Activated T-cell treated with anti-CD3 and anti-CD28 coated beads, Interleukin-2, amount 50 U/mL, for 4 hours (primary cell): ENCODE measurements at places on chromosomes 16 and 17. TPM values are rescaled to one million over a fixed set of nuclear protein-coding genes. Genes with fewer than 3 reads are reported as not detected.

The NPIPA7 gene
- 2.6 TPM for total RNA-seq

The RCVRN gene
- not detected for total RNA-seq

The SLC35G6 gene
- total RNA-seq = not detected

GRCh38 chr16:677316-678190, 2.1 kb downstream of the RHBDL1 start:
- DNase-seq = no peak

GRCh38 chr16:79419148-79419547, 181.4 kb downstream of the MAF start:
- no peak for DNase-seq

DNA sequence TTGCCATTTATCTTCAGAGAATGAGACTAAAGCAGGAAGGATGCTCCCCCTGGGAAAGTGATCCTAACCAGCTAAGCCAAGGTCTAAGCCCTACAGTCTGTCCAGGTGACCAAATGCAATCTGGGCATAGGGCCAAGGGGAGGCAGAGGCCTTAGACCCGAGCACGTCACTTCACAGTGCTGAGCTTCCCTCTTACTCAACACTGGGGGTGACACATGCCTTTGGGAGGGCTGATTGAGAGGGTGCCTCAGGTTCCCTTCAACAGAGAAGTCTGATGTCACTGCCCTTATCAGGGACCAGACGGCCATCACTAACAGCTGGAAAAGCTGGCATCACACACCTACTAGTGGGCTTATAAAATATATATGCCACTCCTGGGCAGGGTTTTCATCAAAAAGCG, 4.0 kb downstream of the CIAO2B start:
- DNase-seq = no peak

- DNase-seq = peak; percentile 30
Observed at GRCh38 chr16:67528222-67528869, at the start of gene RIPOR1. Gene RIPOR1 (plus strand): TSS chr16:67528829. CDS start chr16:67538447, 9,618 bp downstream.

DNA sequence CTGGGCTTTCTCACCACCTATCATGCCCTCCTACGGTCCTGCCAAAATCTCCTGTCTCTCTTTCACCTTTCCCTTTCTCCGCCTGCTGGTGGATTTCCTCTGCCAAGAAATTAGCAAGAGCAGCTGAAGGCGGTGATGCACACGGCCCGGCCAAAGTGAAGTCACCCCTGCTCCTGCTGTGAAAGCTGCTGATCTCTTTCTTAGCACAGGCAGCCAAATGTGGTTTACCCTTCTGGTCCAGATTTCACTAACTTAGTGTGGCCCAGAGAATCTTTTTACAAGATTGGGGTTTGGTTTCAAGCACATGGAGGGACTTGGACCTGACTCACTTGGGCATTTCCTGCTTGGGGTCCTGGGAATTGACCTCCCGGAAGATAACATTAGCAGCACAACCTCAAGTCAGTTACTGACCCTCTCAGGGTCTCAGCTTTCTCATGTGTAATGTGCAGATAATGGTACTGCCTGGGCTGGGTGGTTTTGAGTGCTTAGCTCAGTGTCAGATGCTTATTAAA, 155.7 kb downstream of the SOCS1 start:
- no peak for DNase-seq

- no peak for DNase-seq
Observed at GRCh38 chr17:45251931-45252330, 10.0 kb downstream of the SPATA32 start.

DNA sequence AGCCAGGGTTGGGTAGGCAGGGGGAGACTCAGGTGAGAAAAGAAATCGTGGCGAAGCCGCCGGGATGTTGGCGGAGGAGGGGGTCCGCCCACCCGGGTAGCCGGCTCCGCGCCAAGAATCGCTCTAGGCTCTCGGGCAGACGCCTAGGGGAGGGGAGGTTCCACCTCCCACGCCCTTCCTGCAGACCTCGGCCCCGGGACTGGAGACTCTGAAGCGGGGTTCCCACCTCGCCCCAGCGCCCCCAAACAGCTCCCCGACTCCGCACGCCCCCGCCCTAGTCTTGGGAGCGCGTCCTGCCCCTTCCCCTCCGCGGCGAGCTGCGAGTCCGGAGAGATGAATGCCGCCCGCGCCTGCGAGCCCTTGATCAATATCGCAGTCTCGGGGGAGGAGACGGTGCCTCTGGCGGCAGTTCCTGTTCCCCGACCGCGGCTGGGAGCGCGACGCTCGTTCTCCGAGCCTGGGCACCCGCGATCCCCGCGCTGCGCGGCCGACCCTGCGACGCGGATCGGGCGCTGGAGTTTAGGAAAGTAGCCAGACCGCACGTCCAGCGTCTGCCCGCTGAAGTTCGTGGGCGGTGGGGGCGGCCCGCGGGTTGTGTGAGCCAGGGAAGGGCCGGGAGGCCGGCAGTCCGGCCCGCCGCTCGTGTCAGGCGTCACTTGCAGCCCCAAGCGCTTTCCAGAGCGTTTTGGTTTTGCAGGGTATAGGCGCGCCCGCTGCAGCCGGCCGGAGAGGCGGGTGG, 790 bp downstream of the CRHR1 start:
- DNase-seq = peak; percentile 30

DNA sequence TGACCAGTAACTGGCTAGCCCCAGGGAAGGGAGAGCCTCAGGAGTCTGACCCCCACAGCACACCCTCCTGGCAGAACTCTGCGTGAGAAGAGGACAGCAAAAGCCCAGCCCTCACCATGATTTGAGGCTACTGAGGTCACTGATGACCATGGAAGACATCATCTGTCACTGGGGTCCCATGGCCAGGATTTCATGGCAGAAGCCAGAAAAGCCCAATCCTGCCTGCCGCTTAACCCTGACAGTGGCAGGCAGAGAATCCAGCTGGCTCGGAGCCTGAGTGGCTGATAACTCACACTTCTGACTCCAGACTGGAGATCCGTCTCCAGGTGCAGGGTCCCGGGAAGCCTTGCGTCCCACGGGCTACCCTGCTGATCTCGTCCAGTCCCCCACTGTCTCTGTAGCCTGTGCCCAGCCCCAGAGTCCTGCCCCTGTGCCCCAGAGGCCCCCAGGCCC, 17.5 kb downstream of the GRIN2C start:
- DNase-seq = no peak

GRCh38 chr17:63985387-63986140, 12.6 kb upstream of the PRR29 start:
- no peak for DNase-seq

DNA sequence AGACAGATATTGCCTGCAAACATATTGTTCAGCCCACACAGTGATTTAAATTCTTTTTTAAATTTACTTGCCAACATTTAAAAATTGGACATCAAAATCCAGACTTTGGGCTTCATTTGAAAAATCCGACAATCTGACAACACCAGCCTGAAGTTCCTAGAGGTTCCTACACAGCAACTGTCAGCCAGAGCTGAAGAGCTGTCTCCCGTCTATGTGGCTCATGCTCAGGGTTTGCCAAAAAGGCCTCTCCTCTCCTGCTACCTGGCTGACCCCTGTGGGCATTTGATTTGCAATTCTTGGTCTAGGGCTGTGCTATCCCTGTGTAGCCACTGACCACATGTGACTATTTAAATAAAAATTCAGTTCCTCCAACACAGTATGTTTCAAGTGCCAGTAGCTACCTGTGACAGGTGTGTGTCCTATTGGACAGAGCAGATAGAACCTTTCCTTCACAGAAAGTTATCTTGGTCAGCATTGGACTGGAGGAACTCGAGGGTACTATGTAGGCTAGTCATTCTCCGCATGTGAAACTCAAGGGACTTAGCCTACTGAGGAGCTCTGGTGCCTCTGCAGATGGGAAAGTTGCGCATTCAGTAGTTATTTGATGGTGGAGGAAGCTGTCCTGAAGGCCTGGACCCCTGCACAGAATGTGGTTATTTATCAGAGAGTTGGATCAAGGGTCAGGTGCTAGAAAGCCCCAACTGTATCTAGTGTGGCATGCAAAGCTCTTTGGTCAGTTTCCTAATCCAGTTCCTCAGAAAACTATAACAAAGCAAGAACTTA, 2.7 kb downstream of the LYRM1 start:
- no peak for DNase-seq

DNA sequence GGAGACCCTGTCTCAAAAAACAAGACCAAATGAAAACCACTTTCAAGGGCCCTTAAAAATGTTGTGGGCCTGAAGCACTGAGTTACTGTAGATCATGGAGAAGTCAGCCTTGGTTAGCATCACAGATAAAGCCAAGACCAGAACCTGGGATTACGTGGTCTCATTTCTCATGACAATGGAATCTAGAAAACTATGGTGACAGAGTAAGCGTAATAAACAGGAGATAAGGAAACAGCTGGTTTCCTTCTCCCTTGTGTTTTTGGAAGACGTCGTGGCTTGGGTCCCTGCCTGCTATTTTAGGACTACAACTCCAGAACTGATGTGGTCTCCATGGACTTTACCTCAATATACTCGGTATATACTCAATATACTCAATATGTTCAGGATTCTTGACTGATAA, 180.7 kb upstream of the ZFHX3 start:
- no peak for DNase-seq

DNA sequence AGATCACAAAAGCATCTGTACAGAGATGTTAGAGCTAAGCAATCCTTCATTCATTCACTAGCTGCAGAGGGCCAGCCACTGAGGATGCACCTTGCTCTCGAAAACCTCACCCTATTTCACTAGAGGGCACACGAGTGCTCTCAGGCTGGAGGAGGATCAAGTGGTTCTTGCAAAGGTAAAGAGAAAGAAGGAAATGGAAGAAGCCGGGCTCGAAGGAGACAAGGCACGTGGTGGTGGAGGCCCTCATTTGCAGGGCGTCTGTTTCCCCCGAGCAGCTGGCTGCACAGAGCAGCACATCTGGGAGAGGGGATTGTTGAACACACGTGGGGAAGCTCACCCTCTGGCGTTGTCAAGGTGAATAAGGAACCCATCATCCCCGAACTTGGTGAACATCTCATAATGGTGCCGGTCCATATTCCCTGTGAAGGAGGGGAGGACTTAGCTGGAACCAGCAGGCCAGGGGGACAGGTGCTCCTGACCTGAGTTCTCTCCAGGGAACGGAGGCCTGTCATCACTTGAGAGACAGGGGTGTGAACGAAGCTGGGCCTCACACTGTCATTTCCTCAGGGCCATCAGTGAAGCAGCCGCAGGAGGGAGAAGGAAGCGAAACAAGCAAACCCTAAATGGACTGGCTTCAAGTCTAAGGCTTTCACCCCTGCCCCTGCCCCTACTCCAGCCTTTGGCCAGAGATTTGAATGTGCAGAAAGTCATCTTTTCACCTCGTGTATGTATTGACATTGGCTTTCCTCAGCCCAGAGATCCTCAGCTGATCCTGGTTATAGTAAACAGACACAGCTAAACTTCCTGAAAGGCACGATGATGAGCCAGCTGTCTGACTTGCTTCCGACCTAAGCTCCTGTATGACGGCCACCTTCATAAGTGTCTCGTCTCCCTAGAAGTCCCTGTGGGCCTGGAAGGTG, 27.6 kb downstream of the PRKAR1A start:
- no peak for DNase-seq

DNA sequence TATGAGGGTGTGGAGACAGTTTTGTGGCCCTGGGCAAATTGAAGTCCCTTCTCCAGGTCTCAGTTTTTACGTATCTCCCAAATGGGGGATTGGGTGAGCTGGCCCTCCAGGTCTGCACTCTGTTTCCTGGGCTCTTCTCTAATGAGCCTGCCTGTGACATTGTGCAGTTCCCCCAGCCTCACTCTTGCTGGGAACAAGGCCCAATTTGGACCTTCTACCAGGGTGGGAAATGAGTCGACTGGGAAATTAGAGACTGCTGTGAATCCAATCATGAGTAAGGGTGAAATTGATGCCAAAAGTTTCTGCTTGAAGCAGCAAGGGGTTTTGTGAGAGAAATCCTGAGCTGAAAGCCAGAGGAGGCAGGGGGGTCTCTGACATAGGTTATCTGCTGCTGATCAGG, 71.5 kb upstream of the KSR1 start:
- DNase-seq = no peak
